ENCODE measurements at places on chromosomes 6 and 20.

GRCh38 chr20:41135187-41135887, 2.0 kb upstream of the PLCG1 start:
- no peak for DNase-seq

- DNase-seq: no peak
These were observed 163.5 kb downstream of the KIF6 start for GRCh38 chr6:39561536-39562266.

DNA sequence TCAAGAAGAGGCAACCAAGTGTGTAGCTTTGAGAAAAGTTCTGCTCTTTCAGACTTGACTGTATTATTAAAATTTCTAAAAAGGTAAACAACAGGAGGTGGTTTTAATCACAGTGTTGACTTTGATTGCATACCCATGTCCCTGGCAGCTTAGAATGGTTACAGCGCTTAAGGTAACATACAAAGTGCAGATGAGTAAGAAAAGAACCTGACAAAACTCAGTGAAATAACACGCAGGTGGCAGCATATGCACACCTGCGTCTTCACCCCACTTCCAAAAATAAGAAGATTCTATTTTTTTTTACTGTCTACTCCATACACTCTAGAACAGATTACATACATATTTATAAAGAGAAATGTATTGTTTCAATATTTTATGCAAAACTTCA, 233.5 kb downstream of the GMPR start:
- DNase-seq: no peak

DNA sequence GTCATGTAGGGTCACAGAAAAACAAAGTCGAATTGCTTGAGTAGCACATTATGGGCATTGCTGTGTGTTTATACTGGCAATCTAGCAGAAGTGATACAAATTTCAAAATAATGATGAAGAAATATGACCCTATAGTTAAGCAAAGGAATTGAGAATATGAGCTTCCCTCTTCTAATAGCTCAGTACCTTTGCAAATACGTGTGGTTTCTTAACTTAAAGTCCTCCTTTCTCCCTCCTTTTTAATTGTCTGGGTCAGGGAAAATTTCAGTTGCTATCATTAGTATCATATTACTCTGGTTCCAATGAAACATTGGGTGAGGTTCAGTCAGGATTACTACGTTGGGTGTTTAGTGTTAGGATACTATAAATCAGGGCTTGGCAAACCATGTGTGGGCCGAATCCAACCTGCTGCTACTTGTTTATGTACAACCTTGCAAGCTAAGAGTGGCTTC, 166.8 kb upstream of the CARMIL1 start:
- no peak for DNase-seq

GRCh38 chr6:89542866-89543265, 95.7 kb downstream of the LYRM2 start:
- DNase-seq: no peak

- DNase-seq: no peak
These were observed 2.8 kb upstream of the CEP43 start for GRCh38 chr6:166996406-166996805.

DNA sequence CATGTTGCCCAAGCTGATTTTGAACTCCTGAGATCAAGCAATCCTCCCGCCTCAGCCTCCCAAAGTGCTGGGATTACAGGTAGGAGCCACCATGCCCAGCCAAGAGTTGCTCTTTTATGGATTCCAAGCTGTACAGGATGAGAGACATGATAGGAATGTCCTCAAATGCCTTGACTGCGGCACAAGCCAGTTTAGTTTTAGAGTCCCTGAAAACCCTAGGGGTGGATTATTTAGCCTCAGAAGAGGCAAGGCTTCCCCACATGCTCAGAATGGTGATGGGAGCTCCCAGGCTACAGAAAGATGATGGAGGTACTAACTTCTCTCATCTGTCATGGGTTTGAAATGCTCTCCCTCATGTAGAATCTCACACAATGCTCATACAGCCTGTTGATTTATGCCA, 280.5 kb upstream of the PRND start:
- DNase-seq: no peak

Data from omental fat pad (tissue), 4 donors.